ENCODE measurements at places on chromosomes 13 and 19.

DNA sequence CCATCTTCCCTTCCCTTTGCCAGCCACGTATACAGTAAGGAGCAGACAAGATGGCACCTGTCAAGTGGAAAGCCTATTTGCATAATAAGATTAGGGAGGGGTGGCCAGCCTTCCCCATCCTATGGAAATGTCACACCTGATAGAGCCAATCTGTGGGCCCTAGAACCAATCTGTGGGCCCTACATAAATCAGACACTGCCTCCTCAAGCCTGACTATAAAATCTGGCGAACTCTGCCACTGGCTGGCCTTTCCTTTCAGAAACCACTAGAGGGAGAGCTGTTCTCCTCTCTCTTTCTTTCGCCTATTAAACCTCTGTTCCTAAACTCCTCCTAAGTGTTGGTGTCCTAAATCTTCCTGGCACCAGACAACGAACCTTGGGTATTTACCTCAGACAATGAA lies 231.5 kb upstream of the KLHL1 start:
- DNase-seq = peak; percentile 6

GRCh38 chr13:112774829-112775565 lies 85.2 kb downstream of the ATP11A start:
- DNase-seq = no peak

DNA sequence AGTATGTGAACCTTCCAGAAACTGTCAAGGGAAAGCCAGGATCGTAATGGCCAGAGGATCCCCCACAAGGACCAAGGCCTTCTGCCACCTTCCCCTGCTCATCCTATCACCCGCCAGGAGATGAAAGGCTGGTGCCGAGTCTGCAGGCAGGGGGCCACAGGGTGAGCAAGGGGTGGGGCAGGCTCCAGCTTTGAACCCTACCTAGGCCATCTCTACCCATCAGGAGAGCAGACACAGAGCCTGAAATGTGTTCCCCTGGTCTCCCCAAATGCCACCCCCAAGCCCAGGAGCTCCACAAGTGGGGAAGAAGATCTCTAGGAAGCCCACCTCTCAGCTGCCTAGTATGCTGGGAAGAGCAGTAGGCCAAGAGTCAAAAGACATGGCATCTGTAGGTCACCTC lies 95.1 kb downstream of the KCTD15 start:
- DNase-seq = no peak

DNA sequence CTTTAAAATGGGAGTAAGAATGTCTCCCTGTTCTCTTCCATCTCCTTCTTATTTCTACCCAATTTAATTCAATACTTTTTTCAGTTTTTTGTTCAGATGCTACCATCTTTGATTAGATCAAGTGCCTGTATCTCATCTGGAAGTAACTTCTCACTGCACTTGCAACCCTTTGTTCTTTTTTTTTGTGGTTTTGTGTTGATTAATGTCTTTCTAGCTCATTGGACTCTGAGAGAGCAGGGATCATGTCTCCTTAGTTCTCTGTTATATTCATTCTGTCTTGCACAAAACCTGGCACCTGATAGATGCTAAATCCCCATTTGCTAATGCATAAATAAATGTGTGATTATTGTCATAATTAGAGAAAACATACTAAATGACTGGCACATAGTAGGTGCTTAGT lies 834 bp upstream of the ITGBL1 start:
- DNase-seq = no peak

DNA sequence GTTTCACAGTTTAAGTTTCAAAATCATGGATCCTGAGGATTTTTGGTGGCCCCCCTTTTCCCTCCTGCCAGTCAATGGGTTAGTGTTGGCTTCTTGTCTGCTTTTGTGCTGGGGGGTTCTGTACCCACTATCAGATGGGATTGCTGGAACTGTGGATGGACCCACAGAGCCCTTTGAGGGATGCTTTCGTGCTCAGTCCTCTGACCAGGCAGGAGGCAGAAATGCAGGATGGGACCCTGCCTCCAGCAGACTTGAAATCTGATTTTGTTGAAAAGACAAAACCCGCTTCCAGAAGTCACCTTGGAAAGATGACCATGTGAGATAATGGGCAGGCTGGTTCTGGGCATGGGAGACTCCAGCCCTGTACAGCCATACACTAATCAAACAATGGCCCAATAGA lies 408.9 kb downstream of the ZNF536 start:
- no peak for DNase-seq

DNA sequence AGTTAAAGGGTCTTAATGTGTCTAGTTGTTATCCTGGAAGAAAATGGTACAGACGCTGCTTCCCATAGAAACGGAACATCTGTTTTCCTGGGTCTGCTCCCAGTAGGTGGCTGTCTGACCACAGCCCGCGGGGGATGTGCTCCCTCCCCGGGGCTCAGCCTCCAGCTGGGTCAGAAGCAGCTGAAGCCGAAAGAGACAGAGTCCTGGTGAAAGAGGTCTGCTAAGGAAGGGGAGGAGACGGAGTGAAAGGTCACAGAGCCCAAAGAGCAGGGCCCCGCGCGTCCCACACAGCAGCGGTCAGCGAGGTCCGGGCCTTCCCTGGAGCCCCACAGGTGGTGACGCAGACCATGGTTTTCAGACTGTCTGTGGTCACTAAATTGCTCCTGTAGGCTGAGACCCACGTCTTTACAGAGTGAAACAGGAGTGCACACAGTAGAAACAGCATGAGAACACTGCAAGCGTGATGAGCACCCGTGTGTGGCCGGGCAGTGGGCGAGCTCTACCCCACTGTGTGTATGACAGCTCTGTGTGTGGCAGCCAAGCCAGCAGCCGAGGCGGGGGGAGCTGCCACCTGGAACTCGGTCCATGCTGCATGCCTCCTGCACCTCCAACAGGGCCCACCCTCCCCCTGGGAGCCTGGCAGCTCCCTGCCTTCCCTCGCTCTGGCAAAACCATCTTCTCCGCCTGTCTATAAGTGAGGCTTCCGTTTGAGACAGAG lies 52.0 kb upstream of the C13orf46 start:
- DNase-seq = no peak

DNA sequence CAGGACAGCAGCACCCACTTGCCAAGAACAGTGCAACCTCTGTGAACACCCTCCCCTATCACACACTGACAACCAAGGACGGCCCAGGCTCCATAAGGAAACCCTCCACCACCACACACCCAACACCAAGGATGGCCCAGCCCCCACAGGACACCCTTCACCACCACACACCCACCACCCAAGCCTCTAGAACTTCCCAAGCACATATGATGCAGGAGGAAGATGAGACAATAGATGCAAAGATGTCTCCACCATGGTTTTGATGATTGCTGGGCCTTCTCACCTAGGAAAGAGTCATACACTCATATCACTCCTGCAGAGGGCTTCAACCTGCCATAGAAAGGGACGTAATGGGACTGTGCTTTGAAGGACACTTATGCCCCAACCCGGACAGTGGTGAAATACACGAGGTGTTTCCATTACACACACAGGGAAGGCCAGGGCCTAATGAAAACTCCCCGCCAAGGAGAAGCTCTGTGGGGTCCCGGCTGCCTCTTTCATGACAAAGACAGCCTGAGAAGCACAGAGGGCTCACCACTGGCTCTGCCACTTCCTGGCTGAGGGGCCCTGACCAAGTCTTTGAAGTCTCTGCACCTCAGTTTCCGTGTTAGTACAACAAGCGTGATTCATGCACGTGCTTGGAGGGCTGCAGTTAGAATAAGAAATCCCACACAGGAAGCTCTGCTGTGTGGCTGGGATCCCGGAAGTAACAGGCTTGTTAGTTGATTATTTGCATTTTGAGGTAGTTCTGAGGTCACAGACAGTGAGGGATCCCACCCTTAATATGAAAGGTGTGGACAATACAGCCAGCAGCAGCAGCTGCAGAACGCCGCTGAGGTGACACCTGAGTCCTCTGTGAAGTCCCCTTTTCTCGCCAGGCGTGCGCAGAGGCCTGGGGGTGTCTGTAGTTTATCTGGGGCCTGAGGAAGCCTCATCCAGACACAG lies 61.9 kb upstream of the ATP12A start:
- no peak for DNase-seq
